ENCODE measurements at places on chromosomes 2 and 18.

- DNase-seq = no peak
Observed at GRCh38 chr2:212892193-212892592, 259.2 kb downstream of the IKZF2 start.

GRCh38 chr2:156192468-156192867 is 140.1 kb downstream of the NR4A2 start:
- DNase-seq = no peak

GRCh38 chr2:12169721-12170120 is 423.3 kb downstream of the LPIN1 start:
- peak; percentile 15 for DNase-seq

DNA sequence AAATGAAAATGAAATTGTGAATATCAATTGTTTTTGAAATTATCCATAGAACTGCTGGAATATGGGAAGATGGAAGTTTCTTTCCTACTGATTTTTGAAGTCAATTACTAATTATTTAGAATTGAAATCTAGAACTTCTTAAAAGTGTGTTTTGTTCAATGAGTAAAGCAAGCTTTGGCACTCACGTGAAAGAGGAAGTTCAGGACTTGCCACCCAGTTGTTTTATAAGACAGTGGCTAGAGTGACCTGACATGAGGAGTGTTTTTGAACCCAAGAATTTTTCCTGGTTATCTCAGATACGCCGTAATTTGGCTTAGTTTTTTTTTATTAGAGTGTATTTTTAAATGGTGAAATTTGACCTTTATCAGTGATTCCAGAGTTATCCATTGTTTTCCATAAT is 3.5 kb downstream of the MXD1 start:
- no peak for DNase-seq

DNA sequence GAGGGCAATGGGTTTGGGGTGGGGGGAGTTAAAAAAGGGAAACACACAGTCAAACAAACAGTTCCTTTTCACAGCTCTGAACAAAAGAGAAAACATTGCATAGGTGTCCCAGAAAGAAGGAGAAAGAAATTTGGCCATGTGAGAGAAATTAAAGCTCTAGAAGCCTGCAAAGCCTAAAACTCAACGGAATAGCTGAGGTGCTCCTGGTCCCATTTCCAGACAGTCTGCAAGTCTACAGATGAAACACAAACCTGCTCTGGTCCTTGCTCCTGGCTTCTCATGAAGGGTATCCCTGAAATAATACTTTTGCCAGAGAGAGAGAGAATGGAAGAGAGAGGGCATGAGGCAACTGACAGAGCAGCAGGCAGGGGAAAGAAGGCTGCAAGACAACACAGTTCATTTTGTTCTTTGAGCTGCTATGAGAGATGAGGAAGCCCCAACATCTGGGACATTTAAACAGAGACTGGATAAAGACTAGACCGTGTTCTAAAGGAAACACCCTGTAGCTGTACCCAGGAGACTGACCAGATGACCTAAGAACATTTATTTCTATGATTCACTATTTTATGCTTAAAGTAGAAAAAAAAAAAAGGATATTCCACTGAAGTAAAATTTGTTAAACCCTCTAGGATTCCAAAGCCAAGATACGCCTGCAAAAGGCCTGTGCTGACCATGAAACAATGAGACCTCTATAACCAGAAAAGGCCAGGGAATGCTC is 57.3 kb upstream of the CYP26B1 start:
- no peak for DNase-seq

- no peak for DNase-seq
Observed at GRCh38 chr2:119598596-119599263, 54.5 kb downstream of the CFAP221 start.

- no peak for DNase-seq
Observed at GRCh38 chr2:162166174-162166573, 14.1 kb upstream of the GCG start.

DNA sequence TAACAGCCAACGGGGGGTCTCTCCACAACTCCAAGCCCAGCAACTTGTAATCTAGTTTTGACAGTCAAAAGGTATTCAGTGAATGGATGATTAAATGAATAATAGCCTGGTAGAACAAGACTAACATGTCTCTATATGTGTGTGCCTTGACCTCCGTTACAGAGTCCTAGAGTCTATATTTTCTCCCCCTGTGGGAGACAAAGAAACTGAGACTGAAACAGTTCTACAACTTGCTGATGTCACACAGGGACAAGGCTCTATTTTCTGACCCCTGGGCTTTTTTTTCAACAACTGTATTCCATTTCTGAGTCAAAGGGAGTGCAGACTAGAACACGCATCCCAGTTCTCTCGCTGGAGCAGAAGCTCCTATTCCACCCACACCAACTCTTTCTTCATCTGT is 223.6 kb upstream of the AGAP1 start:
- no peak for DNase-seq

GRCh38 chr2:150126143-150126740 is 361.2 kb downstream of the RND3 start:
- DNase-seq = no peak

GRCh38 chr2:163877316-163877715 is 141.5 kb upstream of the FIGN start:
- DNase-seq = no peak

Data from CD4-positive, alpha-beta T cell treated with Interleukin-2 at 100 ng/mL for 4 hours (primary cell).